ENCODE measurements at places on chromosomes 2 and 18. TPM values are rescaled to one million over a fixed set of nuclear protein-coding genes. Genes with fewer than 3 reads are reported as not detected.

Gene TMEFF2
- total RNA-seq: 5.4 TPM

Gene SEPTIN2
- 289 TPM for total RNA-seq

Gene IL36A
- total RNA-seq: not detected

Gene EXOC6B
- total RNA-seq: 12.2 TPM

Gene TMEM17
- 1.1 TPM for total RNA-seq

Gene CDH7
- total RNA-seq: not detected

Gene PSMD14
- 34.0 TPM for total RNA-seq

Gene GPR17
- not detected for total RNA-seq

Gene TMEM131
- total RNA-seq: 13.8 TPM

Gene TET3
- total RNA-seq: 2.2 TPM

Gene CLIP4
- 35.9 TPM for total RNA-seq

Gene TDRD15
- total RNA-seq: not detected

Gene IL18R1
- total RNA-seq: 7.5 TPM

Gene BCL11A
- total RNA-seq: 1.3 TPM

Gene ANKRD44
- total RNA-seq: 3.1 TPM
